ENCODE measurements at places on chromosomes 4 and X.

DNA sequence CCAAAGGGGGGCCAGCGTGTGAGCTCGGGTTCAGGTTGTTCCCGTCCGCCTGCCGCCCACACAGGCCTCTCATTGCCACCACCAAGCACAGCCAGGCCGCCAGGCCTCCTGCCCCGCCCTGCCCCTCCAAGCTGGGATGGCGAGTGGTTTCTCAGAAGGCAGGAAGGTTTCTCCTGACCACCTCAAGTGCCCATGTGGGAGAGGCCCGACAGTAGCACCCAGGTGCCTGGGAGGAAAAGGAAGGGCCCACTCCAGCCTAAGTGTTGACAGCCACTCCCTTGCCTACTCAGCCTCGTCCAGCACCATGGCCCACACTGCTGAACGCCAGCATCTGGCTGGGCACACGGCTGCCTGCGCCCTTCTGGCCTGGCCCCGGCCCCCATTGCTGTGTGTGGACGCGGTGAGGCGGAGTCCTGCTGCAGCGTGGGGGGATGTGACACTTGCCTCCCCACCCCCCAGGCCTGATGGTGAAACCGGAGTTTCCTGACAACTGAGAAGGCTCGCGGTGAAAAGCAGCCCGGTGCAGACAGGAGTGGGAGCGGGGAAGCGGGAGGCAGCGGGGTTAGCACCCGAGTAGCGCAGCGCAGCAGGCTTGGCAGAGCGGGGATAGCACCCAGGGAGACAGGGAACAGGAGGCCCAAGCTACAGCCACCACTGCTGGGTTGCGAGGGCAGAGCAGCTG lies 19.2 kb downstream of the FLNA start:
- no peak for DNase-seq

- DNase-seq, result no peak
Measured at GRCh38 chr4:37476256-37476655, 209.9 kb downstream of the RELL1 start.

DNA sequence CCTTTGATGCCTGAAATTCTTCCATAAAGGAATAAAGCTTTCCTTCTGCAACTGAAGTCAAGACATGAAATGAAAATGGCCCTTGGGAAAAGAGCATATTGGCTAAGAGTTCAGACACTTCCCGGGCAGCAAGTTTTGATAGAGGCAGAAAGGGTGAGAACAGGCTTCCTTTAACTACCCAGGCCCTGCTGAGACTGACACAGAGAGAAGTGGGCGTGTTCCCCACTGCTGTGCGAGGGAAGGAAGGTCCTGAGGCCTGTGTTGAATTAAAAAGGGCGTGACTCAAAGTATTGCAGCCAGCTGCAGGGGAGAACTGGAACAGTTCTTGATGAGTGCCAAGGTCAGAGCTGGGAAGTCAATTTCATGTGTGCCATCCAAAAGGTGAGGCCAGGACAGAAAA lies 33.9 kb upstream of the ADGRG2 start:
- no peak for DNase-seq

- DNase-seq, result no peak
Measured at GRCh38 chr4:12852338-12853307, 631.5 kb downstream of the RAB28 start.

DNA sequence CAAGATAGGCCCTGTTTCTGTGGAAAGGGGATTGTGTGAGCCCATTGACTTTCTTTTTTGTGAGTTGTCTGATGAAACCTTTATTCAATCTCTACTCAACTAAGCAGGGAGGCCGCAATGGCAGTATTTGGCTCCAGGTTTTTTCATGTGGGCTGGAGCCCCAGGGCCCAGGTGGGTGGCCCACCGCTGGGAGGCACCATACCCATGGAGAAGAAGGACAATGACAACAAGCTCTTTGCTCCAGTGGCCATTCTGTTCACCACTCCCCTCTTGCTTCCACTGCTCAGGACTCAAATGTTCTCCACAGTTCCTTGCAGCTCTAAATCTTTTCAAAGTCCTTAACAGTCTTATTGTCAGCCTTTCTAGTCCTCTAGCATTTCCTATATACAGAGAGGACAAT lies 54.1 kb downstream of the HOPX start:
- no peak for DNase-seq

DNA sequence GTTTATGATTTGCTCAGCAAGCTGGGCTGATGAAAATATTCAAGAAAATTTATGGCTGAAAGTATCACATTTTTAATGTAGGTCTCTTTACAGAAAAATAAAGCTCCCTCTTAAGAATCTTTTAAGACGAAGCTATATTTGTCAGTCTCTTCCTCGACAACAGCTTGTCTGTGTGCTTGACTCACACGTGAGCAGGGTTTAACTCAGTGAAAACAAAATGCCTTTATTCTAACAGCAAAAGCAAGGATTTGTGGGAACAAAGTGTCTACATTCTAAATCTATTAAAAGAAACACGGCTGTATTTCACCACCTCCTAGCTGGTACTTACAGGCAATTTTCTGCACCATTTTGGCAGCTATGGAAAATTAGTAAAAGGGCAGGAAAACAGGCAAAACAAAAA lies 75.5 kb downstream of the NYX start:
- DNase-seq, result no peak

- DNase-seq, result no peak
Measured at GRCh38 chr4:114654592-114654991, 56.0 kb downstream of the UGT8 start.

- no peak for DNase-seq
Measured at GRCh38 chr4:142043509-142043908, 407.1 kb downstream of the IL15 start.

- DNase-seq, result no peak
Measured at GRCh38 chr4:124936427-124936826, 223.9 kb upstream of the ANKRD50 start.

- no peak for DNase-seq
Measured at GRCh38 chr4:172953896-172954568, 214.6 kb upstream of the GALNT7 start.

DNA sequence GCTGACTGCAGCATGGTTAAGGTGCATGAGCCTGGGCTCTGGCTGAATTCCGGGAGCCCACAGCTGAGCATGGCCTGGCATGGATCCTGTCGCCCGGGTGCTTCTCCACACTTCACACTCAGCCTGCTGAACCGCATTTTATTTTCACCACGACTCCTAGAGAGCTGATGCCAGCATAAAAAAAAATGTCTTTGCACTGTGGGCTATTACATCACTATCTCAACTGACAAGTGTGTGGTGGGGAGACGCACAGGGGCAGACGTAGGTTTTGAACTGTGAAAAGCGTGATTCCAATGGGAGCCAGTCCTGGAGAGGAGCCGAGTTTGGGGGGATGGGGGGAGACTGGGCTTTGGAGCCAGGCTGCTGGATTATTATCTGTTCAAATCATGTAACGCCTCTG lies 36.8 kb downstream of the BCOR start:
- no peak for DNase-seq

DNA sequence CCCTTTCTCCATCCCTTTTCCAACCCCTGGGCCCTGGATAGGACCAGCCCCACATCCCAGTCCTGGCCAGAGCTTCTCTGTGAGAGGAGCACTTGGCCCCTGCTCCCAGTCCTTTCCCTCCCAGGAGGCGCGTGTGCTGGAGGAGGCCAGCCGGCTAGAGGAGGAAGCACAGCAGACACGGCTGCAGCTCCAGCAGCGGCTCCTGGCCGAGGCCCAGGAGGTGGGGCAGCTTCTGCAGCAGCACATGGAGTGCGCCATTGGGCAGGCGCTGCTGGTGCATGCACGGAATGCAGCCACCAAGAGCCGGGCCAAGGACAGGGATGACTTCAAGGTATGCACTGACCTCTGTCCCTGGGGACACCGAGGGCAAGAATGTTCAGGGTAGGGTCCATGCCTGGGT lies 87.5 kb downstream of the EVC start:
- no peak for DNase-seq

DNA sequence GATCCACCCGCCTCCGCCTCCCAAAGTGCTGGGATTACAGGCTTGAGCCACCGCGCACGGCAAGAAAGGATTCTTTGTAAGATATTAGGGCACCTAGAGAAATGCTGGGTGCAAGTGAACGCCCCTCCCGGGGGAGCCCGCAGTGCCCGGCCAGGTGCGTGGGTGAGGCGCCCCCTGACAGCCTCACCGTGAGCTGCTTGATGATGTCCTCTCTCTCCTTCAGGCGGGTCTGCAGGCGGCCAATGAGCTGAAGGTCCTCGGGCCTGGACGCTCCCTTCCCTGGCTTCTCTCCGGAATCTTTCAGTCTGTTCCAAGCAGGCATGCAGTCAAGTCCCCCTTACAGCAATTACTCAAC lies 21.9 kb downstream of the MED28 start:
- DNase-seq, result no peak

DNA sequence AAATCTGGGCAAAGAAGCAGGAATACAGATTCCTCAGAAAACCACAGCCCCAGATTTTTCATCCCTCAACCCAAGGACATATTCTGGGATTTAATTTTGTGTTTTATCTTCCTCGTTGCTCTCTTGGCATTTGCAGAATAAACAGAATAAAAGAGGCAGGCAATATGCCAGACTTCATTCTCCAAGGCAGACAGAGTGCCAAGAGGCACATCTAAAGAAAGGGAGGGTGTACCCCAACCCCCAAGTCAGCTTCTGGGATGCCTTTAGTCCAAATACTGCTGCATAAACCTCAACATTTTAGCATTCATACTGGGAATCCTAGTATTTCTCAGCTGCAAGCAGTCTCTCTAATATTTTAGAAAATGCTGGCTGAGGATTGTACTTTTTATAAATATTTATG lies 629.2 kb downstream of the KLHL13 start:
- no peak for DNase-seq

GRCh38 chr4:110508827-110509710 lies 33.1 kb downstream of the ENPEP start:
- no peak for DNase-seq

GRCh38 chr4:121198251-121198650 lies 34.1 kb upstream of the TNIP3 start:
- DNase-seq, result no peak

- DNase-seq, result no peak
Measured at GRCh38 chr4:124530464-124531077, 182.0 kb downstream of the ANKRD50 start.

DNA sequence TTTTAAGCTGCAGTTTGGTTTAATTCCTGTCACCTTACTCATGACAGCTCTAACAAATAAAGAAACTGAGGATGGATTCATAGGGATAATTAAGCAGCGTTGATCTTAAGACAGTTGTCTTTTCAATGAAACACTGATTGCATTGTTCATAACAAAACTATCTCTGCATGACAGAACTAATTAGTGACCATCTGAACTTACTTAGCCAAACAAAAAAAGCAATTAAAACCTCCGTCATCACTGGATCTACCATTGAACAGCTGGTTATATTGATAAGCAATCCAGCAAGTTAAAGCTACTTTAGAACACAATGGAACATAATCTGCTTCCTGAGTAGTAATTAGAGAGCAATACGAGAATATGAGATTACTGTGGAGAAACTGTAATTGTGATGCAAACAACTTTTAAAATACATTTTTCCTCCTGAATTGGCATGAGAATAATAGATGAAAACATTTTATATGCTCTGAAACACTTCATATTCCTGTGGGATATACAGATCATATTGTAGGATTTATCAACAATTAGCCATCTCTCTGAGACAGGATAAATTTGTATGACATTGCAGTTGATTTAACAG lies 2576.8 kb downstream of the PCDH7 start:
- DNase-seq, result no peak

DNA sequence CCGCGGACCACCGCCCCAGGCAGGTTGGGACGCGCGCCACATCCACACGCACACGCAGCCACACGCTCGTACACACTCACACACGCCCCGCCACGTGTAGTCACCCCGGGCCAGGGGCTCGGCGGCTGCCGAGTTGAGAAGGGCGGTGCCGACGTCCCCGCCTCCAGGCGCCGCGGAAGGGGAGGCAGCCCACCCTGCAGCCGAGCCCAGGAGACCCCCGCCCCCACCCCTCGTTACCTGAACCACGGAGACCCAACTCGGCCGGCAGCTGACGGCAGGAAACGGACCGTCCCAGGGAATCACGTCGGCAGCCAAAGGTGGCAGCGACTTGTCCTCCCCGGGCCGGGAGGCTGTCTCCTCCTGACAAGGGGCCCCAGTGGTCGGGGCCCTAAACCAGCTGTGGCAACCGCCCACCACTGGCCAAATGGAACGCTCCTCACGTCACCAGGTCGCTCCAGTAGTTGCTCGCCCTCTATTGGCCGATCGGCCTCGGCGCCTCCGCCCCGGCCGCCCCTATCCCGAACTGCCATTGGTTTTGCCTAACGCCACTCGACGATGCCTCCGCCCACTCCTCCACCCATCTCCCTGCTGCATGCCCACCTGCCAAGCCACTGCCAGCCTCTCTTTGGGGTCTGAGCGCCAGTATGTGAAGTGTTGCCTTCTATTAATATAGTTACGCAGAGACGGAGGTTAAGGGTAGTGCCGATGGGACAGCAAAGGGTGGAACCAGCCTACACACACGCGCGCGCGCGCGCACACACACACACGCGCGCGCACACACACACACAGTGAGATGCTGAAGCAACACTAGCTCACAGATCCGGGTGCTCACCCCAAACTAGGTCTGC lies at the start of gene ZDHHC9:
ZDHHC9 (minus strand) TSS at position 428 of the 848 bp plus-strand sequence. CDS start 1,941 bp downstream, outside the sequence.
- DNase-seq, result peak; percentile 87

DNA sequence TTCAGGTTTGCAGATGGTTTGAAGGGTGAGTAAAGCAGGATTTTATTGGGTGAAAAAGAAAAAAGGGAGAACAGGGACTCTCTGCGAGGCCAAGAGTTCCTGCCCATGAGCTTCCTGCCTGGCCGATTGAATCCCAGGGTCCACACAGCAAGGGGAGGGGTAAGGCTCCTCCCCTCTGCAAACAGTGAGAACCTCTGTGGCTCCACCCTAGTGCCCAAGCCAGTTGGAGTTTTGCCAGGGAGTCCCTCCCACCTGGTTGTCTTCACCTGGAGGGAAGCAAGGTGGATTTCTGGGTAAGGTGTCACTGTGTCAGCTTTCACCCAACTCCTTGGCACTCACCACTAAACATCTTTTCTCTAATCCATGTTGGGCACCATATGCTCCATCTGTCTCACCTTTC lies 70.9 kb downstream of the PDHA2 start:
- no peak for DNase-seq

GRCh38 chr4:19508442-19508841 lies 743.3 kb upstream of the SLIT2 start:
- DNase-seq, result no peak

Measured in NCI-H1436 (cell line).